ENCODE measurements at places on chromosomes 7 and 10. TPM values are rescaled to one million over a fixed set of nuclear protein-coding genes. Genes with fewer than 3 reads are reported as not detected.

DNA sequence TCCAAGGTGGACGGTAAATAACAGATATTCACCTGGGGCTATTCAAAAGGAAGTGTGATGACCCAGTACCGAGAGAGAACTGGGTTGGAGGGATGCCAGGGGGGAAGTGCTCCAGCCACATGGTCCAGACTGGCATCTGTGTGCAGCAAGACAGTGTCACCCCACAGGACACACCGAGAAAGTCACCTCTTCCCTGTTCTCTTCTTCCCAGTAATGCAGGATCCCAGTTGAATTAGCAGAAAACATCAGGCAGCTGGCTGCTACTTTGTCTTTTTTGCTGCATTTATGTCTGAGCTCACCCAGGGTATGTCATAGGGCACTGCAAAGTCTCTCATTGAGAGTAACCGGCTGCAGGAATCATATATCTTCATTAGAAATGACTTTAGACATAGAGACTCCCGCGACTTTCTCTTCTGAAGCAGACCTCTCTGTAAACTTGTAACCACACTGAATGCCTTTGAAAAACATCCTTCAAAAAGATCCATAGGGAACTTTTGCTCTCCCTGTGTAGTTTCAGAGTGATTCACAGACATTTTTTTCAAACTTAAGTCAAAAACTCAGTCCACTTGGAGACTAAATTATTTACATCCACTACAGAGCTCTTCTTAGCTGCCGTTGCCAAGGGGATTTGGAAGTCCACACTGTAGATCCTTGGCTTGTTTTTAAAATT is 609.0 kb upstream of the DPP6 start:
- no peak for DNase-seq
- no peaks in the 10 kb centered on the region for H3K4me1 ChIP-seq
- no peaks in the 10 kb centered on the region for H3K36me3 ChIP-seq
- no peaks in the 10 kb centered on the region for H3K27me3 ChIP-seq

DNA sequence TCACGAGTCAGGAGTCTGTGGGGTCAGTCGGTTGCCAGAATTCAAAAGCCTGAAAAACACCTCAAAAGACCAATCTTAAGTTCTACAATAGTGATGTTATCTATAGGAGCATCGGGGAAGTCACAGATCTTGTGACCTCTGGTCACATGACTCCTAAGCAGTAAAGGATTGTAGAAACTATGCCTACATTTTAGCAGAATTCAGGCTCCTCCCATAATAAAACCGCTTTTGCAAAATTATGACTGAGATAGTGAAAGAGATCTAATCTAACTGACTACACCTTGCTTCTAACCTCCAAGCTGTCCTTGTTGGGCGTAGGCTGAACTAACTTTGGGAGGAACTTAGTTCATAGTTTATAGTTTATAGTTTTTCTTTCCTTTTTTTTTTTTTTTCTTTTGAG is 16.6 kb downstream of the SSMEM1 start:
- H3K27me3 ChIP-seq: no peaks in the 10 kb centered on the region
- DNase-seq: no peak
- no peak overlapping the region for H3K27ac ChIP-seq
- no peaks in the 10 kb centered on the region for H3K36me3 ChIP-seq
- no peak overlapping the region for H3K4me3 ChIP-seq

DNA sequence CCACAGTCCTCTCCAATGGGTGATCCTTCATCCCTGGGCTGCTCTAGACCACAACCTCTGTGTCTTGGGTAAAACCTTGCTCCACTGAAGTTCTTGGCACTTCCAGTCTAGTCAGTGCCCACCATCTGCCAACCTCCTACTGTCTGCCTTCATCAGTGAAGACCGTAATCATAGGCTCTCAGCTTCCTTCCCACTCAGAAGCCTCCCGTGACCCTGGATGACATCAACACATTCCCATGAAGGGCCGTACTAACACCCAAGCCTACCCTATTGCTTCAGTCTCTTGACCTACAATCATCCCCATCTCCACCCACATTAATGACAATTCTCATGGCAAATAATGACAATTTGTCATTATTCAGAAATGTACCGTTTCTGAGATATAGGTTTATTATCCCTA is 27.6 kb upstream of the GARS1 start:
- DNase-seq: no peak
- no peaks in the 10 kb centered on the region for H3K27me3 ChIP-seq
- H3K4me1 ChIP-seq: no peaks in the 10 kb centered on the region
- no peak overlapping the region for H3K27ac ChIP-seq

DNA sequence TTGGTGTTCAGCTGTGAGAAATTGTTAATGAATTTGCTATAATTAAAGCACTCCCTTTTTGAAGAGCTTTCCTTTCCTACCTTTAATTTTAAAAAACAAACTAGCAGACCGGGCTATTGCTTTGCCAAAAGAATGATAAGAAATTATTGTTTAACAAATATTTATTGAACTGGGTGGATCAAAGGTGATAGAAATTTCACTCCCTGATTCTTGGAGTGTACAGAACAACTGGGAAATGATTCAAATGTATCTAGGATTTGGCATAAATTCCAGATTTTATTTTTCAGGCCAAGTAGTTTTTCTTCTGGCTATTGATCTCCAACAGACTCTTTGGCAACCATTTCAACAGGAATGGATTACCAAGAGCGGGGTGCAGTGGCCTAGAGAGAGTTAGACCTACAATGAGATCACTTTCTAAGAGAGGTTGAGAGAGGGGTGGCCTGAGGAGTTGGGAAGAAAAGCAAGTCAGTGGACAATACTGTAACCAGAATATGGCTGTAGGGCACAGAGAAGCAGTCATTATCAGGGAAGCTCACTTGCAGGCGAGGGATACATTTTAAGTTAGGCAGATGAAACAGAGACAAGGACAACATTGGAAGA is 71.9 kb downstream of the PLXDC2 start:
- peaks cover 8% of the 10 kb centered on the region for H3K4me1 ChIP-seq
- no peak overlapping the region for H3K4me3 ChIP-seq
- no peaks in the 10 kb centered on the region for H3K27me3 ChIP-seq
- no peaks in the 10 kb centered on the region for H3K36me3 ChIP-seq

CABCOCO1 gene
- 12.2 TPM for total RNA-seq

DNA sequence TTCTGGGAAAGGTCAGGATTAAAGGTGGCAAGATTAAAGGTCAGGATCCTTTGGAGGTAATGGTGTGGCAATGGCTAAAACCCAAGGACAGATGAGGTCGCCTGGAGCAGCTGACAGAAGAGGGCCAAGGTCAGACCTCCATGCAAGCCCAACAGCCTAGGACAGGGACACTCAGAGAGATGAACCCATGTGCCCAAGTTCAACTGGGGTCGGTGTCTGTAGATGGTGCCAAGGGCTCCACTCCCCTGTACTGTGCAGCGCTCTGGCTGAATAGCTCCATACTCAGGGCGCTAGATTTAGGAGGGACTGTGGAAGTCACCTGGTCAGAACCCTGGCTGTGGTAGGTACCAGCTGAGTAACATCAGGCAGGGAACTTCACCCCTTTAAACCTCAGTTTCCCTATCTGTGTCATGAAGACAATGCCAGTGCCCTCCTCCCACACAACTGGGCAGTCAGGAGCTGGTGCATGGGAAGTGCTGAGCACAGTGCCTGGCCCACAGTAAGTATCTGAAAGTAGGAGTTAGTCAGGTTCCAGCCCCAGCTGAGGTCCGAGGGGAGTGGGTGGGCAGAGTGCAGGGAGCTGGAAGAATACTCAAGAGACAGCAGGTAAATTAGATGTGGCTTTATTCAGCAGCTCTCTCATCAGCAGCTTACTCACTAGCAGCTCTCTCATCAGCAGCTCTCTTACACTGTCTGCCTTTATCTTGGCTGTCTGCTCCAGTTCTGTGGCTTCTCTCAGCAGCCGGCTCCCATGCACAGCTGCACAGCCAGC is 327.1 kb downstream of the GLRX3 start:
- H3K27me3 ChIP-seq: no peaks in the 10 kb centered on the region
- no peak for DNase-seq
- H3K36me3 ChIP-seq: no peaks in the 10 kb centered on the region
- no peak overlapping the region for H3K27ac ChIP-seq
- no peak overlapping the region for H3K4me3 ChIP-seq
- H3K4me1 ChIP-seq: no peaks in the 10 kb centered on the region

DNA sequence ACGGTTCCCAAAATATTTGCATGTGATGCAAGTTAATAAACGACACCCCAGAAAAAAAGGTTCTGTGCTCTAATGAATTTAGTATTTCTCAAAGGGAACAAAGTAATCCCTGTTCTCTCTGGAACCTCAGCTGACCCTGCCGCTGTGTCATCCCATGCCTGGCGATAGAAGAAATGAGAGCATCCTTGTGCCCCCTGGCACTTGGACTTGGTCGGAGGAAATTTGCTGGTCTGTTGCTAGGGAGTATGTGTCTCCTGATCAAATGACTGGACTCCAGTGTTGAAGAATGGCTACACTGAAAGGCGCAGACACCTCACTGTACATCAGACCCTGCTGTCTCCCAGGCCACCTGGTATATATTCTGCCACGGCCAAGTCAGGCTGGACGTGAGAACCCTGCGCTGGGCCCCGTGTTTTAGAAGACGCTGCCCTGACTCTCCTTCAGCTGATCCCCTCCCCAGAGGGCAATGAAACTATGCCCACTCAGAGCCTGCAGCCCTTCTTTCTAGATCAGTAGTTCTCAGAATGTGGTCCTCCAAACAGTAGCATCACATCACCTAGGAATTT is 67.2 kb downstream of the THNSL1 start:
- H3K27ac ChIP-seq: no peak overlapping the region
- peaks cover 12% of the 10 kb centered on the region for H3K4me1 ChIP-seq
- H3K4me3 ChIP-seq: no peak overlapping the region
- no peaks in the 10 kb centered on the region for H3K36me3 ChIP-seq
- no peak for DNase-seq
- H3K27me3 ChIP-seq: no peaks in the 10 kb centered on the region

- H3K27me3 ChIP-seq: no peaks in the 10 kb centered on the region
- no peak overlapping the region for H3K4me3 ChIP-seq
- no peaks in the 10 kb centered on the region for H3K4me1 ChIP-seq
- DNase-seq: no peak
- no peak overlapping the region for H3K27ac ChIP-seq
- no peaks in the 10 kb centered on the region for H3K36me3 ChIP-seq
These were observed 753.2 kb downstream of the DNAJB9 start for GRCh38 chr7:109322833-109323232.

DNA sequence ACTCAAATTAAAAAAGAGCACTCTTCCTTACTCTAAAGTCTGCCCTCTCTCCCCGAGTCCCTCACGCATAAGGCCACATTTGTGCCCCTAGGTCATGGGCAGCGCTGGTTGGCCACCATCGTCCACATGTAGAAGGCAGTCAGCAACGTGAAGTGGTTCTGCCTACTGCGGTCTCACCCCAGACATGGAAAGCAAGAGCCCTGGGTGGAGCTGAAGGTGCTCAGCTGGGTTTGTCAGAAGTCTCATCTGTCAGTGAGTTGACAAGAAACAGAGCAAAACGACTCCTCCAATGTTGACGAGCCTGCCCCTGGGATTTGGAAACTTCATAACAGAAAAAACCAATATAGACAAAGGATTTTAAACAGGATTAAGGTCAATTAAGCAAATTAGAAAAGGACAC is 192.3 kb upstream of the PRSS58 start:
- H3K36me3 ChIP-seq: no peaks in the 10 kb centered on the region
- H3K4me3 ChIP-seq: no peak overlapping the region
- H3K27ac ChIP-seq: no peak overlapping the region
- H3K4me1 ChIP-seq: no peaks in the 10 kb centered on the region

LRRC61 gene
- 15.4 TPM for total RNA-seq

EN2 gene
- not detected for total RNA-seq

GRCh38 chr10:132030898-132031463 is 34.8 kb upstream of the JAKMIP3 start:
- no peak for DNase-seq
- peaks cover 7% of the 10 kb centered on the region for H3K27me3 ChIP-seq
- no peaks in the 10 kb centered on the region for H3K36me3 ChIP-seq
- no peak overlapping the region for H3K27ac ChIP-seq
- peaks cover 2% of the 10 kb centered on the region for H3K4me1 ChIP-seq

DNA sequence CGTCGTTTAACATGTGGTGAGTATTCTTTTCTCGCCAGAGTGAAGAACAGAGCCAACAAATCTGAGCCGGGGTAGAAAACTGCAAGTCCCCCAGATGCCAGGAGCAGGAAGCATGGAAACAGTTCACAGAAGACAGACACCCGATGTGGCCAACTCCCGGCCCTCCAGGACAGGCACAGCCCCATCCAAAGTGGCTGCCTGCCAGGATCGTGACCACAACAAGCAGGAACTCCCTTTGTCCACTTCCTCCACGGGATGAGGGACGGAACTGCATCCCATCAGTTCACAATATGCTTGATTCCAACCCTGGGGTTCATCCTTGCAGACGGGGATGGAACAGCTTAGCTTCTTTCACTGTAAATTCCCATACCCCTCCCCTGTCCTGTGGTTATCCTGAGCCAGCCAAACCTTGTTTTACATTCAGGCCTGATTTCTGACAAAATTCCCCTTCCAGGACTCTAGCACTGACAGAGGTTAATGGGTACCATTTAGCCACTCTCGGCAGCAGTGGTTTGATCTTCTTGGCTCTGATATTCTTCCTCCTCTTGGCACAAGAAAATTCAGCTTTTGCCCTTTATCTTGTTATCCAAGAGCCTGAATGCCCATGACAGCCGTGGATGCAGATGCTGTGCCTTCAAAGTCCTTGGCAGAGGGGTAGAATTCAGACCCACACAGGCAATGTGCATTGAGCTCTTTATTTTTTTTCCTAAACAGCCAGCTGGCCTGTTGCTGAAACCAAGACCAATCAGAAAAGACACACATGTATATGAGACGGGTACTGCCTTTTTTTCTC is 105.5 kb upstream of the FAM204A start:
- no peak overlapping the region for H3K4me3 ChIP-seq
- H3K36me3 ChIP-seq: no peaks in the 10 kb centered on the region
- no peaks in the 10 kb centered on the region for H3K4me1 ChIP-seq
- H3K27ac ChIP-seq: no peak overlapping the region
- no peaks in the 10 kb centered on the region for H3K27me3 ChIP-seq

GRCh38 chr7:129502708-129503685 is 666 bp downstream of the SMKR1 start:
- H3K4me3 ChIP-seq: peak overlapping the region; percentile 53
- H3K27ac ChIP-seq: no peak overlapping the region
- no peak for DNase-seq
- no peaks in the 10 kb centered on the region for H3K27me3 ChIP-seq

GRCh38 chr7:100825215-100825671 is 2.1 kb downstream of the EPHB4 start:
- no peak for DNase-seq
- peaks cover 44% of the 10 kb centered on the region for H3K4me1 ChIP-seq
- peak overlapping the region; percentile 87 for H3K27ac ChIP-seq
- peaks cover 9% of the 10 kb centered on the region for H3K27me3 ChIP-seq
- H3K36me3 ChIP-seq: peaks cover 26% of the 10 kb centered on the region
- H3K4me3 ChIP-seq: peak overlapping the region; percentile 59

GRCh38 chr7:34949361-34949760 is 87.9 kb downstream of the DPY19L1 start:
- no peaks in the 10 kb centered on the region for H3K4me1 ChIP-seq
- no peaks in the 10 kb centered on the region for H3K27me3 ChIP-seq

GPC2 gene
- 0.91 TPM for total RNA-seq

SPOCK2 gene
- 532 TPM for total RNA-seq

- peaks cover 11% of the 10 kb centered on the region for H3K4me1 ChIP-seq
- no peaks in the 10 kb centered on the region for H3K27me3 ChIP-seq
- no peak for DNase-seq
- no peak overlapping the region for H3K4me3 ChIP-seq
- no peak overlapping the region for H3K27ac ChIP-seq
These were observed 30.3 kb downstream of the PROSER2 start for GRCh38 chr10:11853468-11853867.

RAB19 gene
- 1.9 TPM for total RNA-seq

- H3K4me1 ChIP-seq: peaks cover 5% of the 10 kb centered on the region
- DNase-seq: no peak
- no peak overlapping the region for H3K27ac ChIP-seq
- no peak overlapping the region for H3K4me3 ChIP-seq
These were observed 30.0 kb upstream of the C1GALT1 start for GRCh38 chr7:7152315-7152714.

NAT16 gene
- total RNA-seq: not detected

Measured in upper lobe of left lung (tissue), 6 donors.